ENCODE measurements at places on chromosomes 1 and 21.

- no peak for DNase-seq
Observed at GRCh38 chr1:64923294-64923718, 43.0 kb downstream of the JAK1 start.

GRCh38 chr1:207031632-207032264 lies 808 bp downstream of the C1orf116 start:
- no peak for DNase-seq

- no peak for DNase-seq
Observed at GRCh38 chr1:202241376-202242079, 47.9 kb downstream of the LGR6 start.

- DNase-seq, result no peak
Observed at GRCh38 chr1:116290085-116290705, 82.8 kb upstream of the ATP1A1 start.

GRCh38 chr1:21115098-21115760 lies 61.5 kb downstream of the EIF4G3 start:
- DNase-seq, result no peak

DNA sequence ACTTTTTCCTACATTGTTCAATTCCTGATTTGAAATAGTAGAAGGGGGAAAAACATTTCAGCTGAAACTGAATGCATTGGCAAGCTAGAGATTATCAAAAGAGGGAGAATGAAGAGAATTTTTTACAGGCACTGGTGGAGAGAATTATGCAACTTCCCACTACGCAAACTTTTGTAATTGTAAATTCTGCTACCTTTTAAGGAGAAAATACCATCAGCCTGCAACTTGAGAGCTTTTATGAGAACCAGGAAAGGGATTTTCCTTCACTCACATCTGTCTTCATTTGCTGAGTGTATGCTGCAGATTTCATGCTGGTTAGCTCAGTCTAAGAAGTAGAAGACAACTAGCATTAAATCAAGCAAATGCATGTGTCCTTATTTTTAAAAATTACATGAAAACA lies 43.7 kb downstream of the ADAMTS1 start:
- no peak for DNase-seq

- no peak for DNase-seq
Observed at GRCh38 chr1:197706601-197707000, 68.7 kb downstream of the DENND1B start.

- no peak for DNase-seq
Observed at GRCh38 chr1:182135946-182136345, 74.4 kb upstream of the ZNF648 start.

DNA sequence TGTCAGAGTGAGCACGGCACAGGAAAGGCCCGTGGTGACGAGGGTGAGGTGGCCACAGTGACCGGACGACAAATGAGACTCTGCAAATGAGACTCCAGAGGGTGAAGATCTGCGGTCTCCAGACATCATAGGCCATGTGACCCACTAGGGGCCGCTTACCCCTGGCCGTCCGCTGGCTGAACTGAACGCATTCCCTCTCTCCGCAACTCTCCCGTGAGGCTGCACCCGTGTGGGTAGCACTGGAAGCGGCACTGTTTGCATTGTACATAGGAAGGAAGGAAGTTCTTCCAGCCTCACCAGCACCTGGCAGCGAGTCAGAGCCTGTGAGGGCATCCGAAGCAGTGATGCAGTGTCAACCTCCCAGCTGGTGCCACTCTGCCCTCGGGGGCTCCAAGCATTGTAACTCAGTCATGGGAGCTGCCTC lies 23.6 kb upstream of the SPSB1 start:
- DNase-seq, result no peak
